ENCODE measurements at places on chromosomes 1 and 21.
A peak's percentile ranks its signal among the peaks of the same experiment; 100 is the strongest.

DNA sequence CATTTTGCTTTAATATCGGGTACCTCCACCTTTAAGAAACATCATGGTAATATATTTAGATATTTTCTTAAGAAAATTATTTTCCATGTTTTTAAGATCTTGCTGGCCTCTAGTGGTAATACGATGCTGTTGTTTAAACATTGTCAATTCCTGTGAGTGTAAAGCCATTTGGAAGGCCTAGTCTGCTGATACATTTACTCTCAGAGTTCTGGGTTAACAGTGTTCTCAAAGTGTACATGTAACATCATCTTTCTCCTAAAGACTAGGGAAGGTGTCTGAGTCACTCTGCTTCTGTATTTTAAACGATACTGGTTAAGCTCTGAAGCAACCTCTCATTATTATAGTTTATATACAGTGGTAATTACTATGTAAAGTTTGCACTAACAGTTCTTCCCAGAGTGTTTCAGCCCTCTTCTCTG is 189.1 kb downstream of the RASAL2 start:
- DNase-seq: peak; percentile 53

- DNase-seq: no peak
Observed at GRCh38 chr1:247540581-247540980, 4.3 kb upstream of the OR2C3 start.

- DNase-seq: no peak
Observed at GRCh38 chr1:219143735-219144134, 29.9 kb upstream of the LYPLAL1 start.

DNA sequence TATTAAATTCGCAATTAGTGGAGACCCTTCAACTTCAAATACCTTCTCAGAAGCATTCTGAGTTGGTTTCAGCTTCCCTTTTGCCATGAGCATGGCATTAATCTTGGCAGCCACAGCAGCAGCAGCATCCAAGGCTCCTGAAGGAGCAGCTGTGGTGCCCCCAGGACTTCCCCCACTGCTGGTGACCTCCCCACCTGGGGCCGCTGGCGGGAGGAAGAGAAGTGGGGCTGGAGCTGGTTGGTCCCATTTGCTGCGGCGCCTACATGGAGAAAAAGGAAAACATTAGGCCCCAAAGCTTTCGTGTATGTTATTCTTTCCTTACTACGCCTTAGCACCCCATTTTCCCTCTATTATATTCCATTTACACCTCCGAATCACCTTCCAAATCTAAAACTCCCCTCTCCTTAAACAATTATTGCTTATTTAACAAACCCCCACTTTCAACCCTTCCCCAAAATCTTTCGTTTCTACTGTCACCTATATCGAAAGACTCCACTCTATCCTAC is 569 bp downstream of the KHDC4 start:
- no peak for DNase-seq

GRCh38 chr1:1782399-1783221 is 4.3 kb upstream of the NADK start:
- peak; percentile 59 for DNase-seq

GRCh38 chr1:46991083-46991923 is 32.2 kb upstream of the CYP4X1 start:
- DNase-seq: no peak

DNA sequence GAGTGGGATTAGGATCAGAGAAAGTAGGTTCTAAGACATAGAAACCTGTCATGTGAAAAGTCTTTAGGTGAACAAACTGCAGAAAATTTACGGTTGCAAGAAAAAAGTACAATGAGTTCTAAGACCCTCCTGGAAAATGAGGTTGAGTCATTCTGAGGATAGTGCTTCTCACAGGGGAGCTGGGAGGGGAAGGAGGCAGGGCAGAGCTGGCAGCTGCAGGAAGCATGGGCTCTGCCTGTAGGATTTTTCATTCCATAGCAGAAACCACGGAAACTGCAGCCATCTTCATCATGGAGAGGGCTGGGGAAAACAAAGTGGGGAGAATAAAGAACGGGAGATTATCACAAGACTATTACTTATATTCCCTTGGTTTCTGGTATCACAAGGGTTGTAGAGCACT is 25.8 kb upstream of the THEM4 start:
- peak; percentile 14 for DNase-seq

- DNase-seq: no peak
Observed at GRCh38 chr1:167387251-167387910, 130.9 kb downstream of the CD247 start.

DNA sequence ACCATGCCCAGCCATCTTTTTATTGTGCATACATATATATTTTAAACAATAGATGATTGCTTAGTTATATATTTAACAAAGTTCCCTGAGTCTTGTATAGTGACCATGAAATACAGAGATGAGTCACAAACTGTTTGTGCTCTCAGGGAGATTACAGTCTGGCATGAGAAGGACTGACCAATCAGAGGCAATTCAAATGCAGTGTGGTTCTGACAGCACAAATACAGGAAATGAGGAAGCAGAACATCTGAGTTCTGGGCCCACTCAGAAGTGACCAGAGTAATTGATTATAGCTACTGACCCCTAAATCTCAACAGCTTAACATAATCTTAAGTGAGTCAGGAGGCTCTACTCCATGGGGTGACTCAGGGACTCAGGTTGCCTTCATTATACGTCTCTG is 534.5 kb downstream of the OMA1 start:
- DNase-seq: no peak

- no peak for DNase-seq
Observed at GRCh38 chr1:227059076-227059475, 119.0 kb downstream of the COQ8A start.

- DNase-seq: no peak
Observed at GRCh38 chr1:69451196-69451595, 116.5 kb upstream of the LRRC7 start.

DNA sequence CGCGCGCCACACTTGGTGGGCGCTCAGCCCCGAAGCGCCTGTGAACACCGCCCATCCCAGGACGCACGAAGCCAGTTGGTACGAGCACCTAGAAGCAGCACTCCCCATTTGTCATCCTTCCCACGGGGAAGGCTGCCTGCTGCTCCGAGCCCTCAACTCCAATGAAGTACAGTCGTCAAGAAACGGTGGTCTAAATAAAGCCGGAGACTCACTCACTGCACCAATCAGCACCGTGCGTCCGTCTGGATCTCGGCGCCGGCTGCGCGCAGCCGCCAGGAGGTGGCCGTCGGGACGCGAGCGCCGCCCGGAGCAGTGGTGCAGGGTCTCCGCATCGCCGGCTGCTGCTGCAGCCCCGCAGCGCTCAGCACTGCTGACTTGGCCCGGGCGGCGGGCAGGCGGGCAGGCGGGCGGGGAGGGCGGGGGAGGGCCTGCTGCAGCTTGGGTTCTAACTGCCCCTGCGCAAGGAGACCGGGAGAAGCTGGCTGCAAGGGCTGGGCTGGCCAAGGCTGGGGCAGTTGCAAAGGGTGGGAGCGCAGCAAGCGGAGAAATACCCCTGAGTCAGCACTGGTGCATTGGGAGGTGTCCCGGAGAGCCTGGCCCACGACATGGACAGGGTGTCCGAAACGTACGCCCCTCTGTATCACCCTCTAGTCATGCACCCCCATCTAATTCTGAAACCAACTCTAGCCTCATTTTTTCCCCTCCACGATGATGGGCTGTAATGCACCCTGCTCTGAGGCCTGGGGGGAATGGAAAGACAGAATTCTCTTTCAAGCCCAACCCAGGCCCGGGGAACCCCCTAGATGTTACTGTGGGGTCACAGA is 35.8 kb upstream of the H6PD start:
- DNase-seq: no peak

DNA sequence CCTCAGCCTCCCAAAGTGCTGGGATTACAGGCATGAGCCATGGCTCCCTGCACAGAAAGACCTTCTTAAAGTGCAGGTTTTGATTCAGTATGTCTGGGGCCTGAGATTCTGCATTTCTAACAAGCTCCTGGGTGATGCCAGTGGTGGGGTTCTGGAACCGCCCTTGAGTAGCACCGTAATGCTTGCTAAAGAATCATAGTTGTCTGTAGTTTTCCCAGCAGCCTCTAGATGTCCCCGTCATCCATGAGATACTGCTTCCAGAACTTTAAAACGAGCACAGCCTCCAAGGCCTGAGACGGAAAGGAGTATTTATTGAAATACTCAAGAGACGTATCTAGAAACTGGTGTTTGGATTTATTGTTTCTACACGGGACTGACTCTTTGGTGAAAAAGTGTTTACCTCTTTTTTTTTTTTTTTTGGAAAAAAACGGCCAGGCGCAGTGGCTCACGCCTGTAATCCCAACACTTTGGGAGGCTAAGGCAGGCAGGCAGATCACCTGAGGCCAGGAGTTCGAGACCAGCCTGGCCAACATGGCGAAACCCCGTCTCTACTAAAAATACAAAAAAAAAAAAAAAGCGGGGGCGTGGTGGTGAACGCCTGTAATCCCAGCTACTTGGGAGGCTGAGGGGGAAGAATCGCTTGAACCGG is 2.6 kb upstream of the TOR3A start:
- peak; percentile 76 for DNase-seq

- DNase-seq: peak; percentile 54
Observed at GRCh38 chr1:59703226-59703917, 111.4 kb upstream of the HOOK1 start.

DNA sequence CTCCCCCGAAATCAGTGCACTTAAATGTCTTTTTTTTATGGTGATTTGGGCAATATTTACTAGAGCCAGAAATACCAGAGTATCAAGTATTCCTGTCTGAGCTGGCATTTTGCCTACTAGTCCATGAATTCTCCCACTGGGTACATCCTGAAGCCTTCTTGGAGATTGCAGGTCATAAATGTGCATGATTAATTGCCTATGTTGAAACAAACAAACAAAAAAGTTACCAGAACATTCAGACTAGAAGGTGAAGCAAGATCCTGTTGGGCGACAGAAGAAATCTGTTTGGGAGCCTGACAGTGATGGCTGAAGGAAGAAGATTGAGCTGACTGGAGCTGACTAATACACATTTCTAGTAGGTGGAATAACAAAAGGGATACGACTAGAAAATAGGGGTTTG is 127.4 kb upstream of the NRIP1 start:
- DNase-seq: no peak

GRCh38 chr1:33965086-33965485 is 101.2 kb downstream of the HMGB4 start:
- DNase-seq: no peak

- no peak for DNase-seq
Observed at GRCh38 chr1:199508653-199509052, 518.9 kb upstream of the NR5A2 start.

DNA sequence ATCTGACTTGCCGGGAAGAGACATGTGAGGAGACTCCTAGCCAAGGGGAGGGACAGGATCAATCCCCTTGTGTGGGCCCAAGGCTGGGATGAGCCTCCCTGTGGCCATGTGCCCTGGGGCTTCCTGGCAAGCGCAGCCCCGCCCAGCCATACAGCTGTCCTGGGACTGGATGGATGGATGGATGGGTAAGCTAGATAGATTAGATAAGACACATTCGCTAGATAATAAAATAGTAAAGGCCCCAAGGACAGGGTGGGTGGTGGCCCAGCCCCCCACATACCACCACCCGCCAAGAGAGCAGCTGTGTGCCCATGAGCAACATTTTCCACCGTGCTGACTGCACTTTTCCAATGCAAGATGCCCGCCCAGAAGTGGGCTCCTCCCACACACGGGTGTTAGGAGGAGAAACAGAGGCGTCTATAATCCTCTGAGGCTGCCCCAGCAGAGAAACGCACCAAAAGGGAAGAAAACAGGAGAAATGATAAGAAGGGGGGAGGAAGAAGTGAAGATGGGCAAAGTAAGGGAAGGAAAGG is 25.1 kb downstream of the ZBTB17 start:
- DNase-seq: peak; percentile 65

- no peak for DNase-seq
Observed at GRCh38 chr1:16191309-16191708, 21.1 kb downstream of the ARHGEF19 start.

- DNase-seq: no peak
Observed at GRCh38 chr1:33445108-33445507, 14.2 kb upstream of the PHC2 start.

DNA sequence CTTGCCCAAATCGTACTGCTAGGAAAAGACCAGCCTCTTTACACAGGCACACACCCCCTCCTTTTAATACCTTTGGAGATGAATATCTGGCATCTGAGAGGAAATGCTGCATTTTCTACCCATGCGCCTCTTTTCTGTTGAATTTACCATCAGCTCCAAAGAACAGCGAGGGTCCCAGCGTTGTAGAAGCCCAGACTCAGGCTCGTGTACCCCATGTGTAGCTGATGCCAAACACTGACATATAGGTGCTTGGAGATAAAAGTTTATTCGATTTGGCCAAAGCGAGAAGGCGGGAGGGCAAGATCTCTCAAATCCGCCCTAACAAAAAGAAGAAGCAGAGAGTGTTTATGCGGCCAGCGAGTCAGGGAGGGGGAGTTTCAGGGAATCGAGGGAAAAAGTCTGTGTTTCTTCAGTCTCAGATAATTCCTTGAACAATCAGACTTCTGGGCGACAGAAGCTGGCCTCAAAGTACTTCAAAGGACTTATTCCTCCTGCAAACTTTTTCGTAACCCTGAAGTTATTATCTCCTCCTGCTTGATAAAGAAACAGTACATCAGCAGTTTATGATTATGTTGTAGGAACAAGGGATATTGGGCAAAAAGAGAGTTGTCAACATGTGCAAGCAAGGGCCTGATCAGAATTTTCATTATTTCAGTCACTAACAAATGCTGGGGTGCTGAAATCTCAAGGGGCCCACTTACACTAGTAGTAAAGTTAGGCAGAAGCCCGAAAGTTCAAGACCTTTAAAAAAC is 642 bp upstream of the CREG1 start:
- no peak for DNase-seq

DNA sequence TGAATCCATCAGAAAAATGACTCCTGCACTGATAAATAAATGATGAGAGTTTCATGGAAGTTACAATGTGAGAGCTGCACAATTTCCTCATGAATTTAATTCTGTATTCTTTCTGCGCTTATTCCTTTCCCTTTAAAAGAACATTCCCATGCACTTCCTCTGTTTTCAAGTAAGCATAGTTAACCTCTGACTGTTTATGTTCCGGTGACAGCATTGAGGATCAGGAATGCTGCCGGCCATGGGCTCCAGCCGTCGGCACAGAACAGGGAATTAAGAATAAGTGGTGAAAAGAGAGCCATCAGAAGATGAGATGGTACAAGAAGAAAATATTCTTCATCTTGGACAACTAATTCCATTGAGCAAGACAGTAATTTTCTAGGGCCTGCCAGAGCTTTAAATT is 65.3 kb downstream of the SUSD4 start:
- DNase-seq: peak; percentile 61

GRCh38 chr1:230825761-230826160 is 42.6 kb downstream of the C1orf198 start:
- DNase-seq: peak; percentile 28

GRCh38 chr1:242016479-242016878 is 17.6 kb upstream of the MAP1LC3C start:
- DNase-seq: no peak
